ENCODE measurements at places on chromosomes 11 and 22.
A peak's percentile ranks its signal among the peaks of the same experiment; 100 is the strongest.

DNA sequence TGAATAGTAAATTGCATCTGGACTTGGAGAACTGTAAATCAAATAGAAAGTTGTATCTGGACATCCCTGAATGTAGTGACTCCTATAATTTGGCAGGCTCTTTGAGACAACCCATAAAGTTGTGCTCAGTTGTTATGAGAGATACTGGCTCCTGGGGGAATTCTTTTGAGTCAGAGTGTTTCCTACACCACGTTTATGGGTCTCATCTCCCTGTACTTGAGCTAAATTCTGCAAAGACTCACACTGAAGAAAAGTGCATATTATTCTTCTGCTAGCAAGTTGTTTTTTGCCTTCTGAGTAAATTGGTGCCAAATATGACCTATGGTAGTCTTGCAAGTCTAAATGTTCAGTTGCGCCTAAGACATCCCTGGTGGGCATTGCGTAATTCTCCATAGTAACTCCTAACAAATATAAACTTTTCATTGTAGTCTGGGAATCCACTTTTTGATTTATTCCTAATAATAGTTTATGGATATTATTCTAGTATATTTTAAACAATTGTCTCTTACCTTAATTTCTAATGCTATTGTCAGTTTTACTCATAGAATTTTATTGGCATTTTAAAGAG is 5.0 kb downstream of the ZNF215 start:
- DNase-seq: no peak

DNA sequence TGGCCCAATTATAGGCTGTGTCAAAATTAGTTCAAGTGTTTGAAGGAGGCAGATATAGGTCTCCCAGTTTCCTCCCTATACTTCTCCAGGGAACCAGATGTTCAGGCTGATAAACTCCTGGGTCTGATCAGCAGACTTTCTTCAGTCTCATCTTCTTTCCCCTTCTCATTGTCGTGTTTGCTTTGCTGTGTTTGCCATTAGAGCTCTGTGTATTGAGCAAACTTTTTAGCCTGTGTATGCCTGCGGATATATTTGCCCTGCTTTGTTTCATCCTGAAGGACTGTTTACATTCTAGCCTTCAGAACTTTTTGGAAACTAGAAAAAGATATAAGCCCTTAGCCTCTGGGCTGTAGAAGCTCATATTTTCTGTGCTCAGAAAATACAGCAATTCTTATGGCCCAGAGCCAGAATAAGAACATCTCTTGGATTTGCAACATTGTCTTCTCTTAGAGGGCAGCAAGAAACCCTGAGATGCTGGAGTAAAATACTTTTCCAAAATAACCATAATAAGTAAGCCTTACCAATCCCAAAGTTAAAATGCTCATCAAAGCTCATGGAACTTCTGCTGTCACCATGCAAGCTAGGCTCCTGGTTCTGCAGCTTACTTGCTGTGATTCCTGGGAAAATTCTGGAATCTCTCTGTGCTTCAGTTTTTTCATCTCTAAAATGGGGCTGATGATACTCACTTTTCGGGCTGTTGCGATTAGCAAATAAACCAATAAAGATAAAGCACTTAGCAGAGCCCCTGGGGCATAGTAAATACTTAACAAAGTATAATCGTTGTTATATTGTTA is 34.1 kb upstream of the ME3 start:
- DNase-seq: no peak

- DNase-seq: no peak
These were observed 5.5 kb downstream of the RAB3IL1 start for GRCh38 chr11:61911701-61912529.

GRCh38 chr11:76592025-76592914 is 78.3 kb downstream of the LRRC32 start:
- DNase-seq: no peak

- no peak for DNase-seq
These were observed 461.3 kb upstream of the FAT3 start for GRCh38 chr11:91763331-91763730.

DNA sequence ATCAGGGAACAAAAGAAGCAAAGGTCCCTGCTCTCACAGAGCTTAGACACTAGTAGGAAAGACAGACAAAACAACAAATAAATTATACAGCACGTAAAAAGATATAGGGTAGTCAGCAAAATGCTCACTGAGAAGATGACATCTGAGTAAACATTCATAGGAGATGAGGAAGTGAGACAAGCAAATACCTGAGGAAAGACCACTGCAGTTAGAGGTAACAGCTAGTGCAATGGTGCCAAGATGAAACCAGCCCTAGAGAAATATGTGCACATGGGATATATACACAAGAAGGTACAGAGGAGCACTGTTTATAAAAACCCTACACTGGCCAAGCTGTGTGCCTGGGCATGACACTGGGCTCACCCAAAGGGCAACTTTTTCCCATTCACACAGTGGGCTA is 9.8 kb downstream of the CYP2R1 start:
- DNase-seq: no peak

GRCh38 chr22:44567846-44568493 is 69.9 kb upstream of the RTL6 start:
- peak; percentile 23 for DNase-seq

- no peak for DNase-seq
These were observed 6.8 kb downstream of the NAA40 start for GRCh38 chr11:63945477-63946163.

DNA sequence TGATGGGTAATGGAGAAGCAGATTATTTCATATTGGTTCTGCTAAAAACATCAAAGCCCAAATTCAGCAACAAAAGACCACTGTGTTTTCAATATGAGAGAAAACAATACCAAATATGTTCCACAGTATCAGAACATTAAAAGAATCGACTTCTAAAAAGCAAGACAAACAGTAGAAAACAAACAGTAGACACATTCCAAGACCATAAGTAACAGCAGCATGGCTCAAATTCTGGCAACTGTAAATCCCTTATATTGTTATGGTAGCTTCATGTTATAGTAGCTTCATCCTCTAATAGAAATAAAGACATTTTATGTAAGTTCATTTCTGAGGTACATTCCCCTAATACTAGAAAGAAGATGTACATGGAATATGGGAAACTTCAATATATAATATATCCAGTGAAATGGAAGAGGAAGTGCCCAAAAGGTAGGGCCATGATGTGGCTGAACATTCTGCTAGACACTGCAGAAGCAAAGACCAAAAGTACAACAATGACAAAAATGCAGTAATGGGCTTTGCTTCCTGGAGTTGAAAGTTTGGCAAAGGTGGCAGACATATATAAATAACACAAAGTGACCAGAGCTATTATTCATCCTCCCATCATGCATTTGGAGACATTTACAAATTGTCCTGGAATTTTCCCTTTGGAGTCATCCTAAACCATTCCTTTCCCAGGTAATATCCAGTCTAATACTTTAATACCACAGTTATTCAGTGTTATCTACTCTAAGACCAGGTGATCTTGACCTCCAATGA is 299.9 kb downstream of the DCDC1 start:
- DNase-seq: no peak

DNA sequence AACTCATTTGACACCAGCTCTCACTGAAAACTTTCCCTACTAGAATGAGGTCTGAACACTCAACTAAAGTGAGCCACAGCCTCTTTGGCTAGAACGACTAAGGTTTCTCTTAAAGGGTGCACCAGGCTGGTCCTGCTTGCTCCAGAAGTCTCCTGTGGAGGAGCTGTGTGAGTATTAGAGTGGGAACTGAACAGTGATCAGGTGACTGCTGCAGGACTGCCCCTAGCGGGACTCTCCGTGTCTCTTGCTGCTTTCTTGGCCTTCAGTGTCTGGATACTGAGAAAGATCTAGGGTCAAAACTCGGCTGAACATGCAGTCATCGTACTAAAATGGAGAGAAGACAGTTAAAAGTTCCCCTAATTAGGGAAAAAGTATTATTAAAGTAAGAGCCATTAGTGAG is 34.6 kb downstream of the FAM118A start:
- DNase-seq: no peak

DNA sequence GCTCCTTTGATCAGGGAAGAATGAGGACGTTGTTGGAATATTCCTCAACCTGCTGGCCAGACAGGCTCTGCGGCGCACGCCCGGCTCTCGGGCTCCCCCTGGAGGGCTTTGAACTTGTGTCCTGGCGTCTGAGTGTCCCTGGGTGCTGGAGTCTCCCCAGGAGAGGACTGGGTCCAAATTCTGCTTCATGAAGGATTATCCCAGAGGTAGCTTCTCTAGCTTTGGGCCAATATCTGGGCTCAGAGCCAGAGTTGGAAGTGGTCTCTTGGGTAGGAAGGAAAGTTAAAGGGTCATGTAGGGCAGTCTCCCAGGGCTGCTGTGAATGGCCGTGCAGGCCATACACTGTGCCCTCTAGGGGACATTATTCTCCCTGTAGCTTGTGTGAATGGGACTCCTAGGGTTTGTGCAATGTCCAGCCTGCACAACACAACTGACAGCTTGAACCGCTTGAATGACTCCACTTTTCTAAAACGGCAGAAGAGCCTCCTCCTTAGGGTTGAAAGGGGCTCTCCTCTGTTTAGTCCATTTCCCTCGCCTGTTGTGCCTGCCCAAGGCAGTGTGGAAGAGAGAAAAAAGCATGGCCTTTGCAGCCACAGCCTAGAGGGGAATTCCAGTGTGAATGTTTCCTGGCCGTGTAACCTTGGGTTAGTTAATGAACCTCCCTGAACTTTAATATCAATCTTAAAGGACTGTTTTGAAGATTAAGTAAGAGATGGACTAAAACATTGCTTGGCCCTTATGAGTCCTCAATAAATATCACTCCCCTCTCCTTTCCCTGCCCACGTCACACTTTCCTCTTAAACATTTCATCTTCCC is 111.2 kb upstream of the THY1 start:
- DNase-seq: peak; percentile 33

DNA sequence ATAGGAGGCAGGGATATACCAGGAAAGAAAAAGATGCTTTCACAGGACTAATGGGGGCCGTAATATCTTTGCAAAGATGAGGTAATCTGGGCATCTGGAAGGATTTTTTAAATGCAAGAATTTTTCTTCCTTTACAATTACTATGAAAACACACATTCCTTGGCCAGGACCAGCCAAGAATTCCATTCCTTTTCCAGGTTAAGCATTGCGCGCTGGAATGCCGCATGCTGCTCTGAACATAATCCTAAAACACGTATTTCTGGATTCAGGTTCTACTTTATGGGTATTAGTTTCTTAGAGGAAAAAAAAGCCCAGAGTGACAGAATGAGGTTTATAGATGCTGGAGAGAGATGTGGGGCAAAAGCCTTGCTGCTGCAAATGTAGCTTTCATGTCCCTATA is 99.4 kb upstream of the SORL1-AS1 start:
- no peak for DNase-seq

GRCh38 chr11:60936467-60937143 is 12.3 kb downstream of the TMEM132A start:
- no peak for DNase-seq

GRCh38 chr11:1888811-1889210 is 2.9 kb downstream of the PRR33 start:
- DNase-seq: no peak

- DNase-seq: no peak
These were observed 26.1 kb downstream of the APIP start for GRCh38 chr11:34890089-34890488.

DNA sequence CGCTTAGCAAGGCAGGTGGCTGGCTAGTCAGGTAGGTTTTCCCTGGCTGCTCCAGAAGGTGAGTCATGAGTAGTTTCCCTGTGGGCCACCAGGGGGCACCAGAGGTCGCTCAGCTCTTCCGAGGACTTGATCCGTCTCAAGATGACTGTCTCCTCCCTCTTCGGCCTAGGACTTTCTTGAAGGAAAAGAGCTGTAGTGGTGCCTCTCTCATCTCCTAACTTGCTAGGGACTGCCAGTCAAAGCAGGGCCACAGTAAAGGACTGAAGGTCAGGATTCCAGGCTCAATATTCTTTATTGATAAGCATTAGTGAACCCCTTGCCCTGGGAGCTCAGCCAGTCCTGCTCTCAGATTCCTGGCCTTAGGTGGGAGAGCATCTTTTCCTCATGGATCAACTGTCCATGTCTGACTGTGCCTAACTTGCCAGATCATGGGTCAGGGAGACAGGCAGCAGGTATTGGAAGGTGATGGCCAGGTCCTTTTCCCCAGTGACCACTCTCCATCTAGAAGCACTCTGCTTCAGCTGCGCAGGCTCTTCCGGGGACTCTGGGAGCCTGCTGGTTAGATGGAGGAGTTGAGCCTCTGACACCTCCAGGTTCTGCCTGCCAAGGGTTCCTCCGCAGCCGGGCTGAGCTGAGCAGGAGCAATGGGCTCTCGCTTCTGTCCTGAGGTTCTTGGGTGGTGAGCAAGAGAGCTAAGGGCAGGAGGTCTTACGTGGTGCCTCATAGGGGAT is 1.9 kb downstream of the POLD4 start:
- DNase-seq: peak; percentile 51

GRCh38 chr11:86141727-86142126 is 72.8 kb upstream of the PICALM start:
- no peak for DNase-seq

DNA sequence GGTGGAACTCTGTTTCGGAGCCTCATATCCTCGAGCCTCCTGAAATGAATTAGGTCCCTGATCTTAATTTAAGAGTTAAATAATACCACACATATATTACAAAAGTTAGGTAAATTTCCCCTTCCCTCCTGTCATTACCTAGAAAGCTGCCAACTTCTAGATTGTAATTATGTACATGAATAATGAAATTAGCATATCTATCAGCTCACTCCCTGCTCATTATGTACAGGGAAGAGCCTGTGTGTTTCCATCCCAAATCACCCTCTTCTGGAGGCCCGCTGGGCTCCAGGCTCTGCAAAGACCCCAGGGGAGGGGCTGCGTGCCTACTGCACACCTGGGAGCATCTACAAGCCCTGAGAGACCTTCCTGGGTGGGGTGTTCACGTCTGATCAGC is 384.1 kb downstream of the MN1 start:
- no peak for DNase-seq

DNA sequence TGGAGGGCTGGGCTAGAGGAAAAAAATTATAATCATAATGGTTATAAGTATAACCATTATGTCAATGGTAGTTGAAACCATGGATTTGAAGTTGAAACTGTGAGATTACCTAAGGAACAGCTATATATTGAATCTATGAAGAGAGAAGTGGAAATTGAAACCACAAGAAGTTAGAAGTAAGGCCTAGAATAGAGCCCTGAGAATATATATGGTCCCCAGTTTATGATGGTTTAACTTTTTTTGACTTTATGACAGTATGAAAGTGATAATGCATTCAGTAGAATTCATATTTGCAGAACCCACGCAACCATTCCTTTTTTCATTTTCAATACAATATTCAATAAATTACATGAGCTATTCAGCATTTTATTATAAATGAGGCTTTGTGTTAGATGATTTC is 15.0 kb downstream of the AASDHPPT start:
- DNase-seq: no peak

GRCh38 chr22:38953577-38954413 is 3.6 kb upstream of the APOBEC3A start:
- DNase-seq: no peak

GRCh38 chr11:117273550-117274289 is 17.4 kb upstream of the BACE1-AS start:
- DNase-seq: no peak

All from activated CD8-positive, alpha-beta memory T cell treated with anti-CD3 and anti-CD28 coated beads for 1 hour (primary cell).